ENCODE measurements at places on chromosomes 6 and 20.

DNA sequence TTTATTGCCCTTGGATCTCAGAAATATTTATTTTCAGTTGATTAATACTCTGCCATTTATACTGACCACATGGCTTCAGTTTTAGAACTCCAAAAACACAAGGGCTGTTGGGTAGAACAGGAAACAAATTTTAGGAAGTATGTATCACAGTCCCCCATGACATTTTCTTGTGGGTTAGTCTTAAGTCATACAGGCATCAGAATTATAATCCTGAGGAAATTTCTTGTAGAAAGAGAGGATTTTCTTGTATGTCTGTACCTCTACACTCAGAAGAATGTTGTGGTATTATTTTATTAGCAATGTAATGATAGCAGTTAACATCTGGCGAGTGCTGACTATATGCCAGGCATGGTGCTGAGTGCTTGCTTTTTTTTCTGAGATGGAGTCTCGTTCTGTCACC, 302.9 kb downstream of the CLIC5 start:
- no peak for DNase-seq

- no peak for DNase-seq
These were observed 714.0 kb downstream of the MAFB start for GRCh38 chr20:39974966-39975501.

DNA sequence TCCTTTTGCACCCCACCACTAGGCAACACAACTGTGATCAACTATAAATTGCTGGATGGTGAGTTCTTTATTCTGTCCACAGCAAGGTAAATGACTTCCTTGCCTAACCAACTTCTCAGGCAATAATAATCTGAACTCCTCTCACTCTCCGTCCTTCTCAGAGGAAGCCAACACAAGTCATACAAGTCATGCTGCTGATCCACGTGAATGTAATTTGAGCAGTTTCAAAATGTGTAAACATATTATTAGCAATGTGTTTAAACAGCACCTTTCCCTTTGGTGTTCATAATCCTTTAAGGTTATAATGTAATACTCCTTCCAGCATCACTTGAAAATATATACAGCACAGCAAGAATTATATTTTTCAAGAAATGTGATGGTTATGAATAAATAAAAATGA, 127.9 kb downstream of the QRSL1 start:
- DNase-seq = no peak

DNA sequence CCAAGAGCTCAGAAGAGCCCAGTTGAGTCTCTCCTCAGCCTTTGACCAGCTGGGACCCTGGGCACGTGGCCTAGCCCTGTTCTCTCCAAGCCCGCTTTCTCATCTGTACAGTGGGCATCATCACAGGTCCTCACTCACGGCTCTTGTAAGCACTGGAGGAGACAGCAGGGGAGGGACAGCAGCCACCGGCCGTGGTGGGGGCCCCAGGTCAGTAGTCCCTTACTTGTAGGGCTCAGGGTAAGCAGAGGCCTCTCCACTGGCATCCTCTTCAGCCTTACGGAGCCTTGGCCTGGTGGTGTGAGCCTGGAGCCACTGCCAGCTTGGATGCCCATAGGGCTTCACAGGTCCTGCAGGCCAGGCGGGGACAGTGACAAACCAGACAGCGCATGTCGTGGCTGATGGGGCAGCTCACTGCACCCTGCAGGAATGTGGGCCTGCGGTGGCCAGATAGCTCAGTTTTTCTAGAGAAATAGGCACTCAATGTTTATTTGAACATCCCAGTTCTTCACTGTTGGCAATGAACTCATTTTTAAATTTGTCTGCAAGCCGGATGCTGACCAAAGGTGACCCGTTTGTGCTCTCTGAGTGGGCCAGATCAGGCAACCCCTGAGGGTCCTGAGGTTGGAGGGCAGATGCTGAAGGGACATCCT, 65.1 kb downstream of the ADNP start:
- no peak for DNase-seq

- DNase-seq = no peak
These were observed 48.9 kb downstream of the PRDM1 start for GRCh38 chr6:106134906-106135634.

GRCh38 chr20:6506906-6507305, 260.6 kb upstream of the BMP2 start:
- no peak for DNase-seq

GRCh38 chr6:166488701-166489100, 97.8 kb downstream of the RAMACL start:
- no peak for DNase-seq

GRCh38 chr6:27148404-27148795, 99.1 kb upstream of the PRSS16 start:
- DNase-seq = no peak

- no peak for DNase-seq
These were observed 70.9 kb downstream of the CD40 start for GRCh38 chr20:46188866-46189541.

All from DMS 273 treated with DMSO at 0.1 percent for 48 hours (cell line).